ENCODE measurements at places on chromosomes 12 and 14. TPM values are rescaled to one million over a fixed set of nuclear protein-coding genes. Genes with fewer than 3 reads are reported as not detected.
A peak's percentile ranks its signal among the peaks of the same experiment; 100 is the strongest.

Gene A2ML1
- total RNA-seq, result not detected

Gene MYH6
- 0.08 TPM for total RNA-seq

DNA sequence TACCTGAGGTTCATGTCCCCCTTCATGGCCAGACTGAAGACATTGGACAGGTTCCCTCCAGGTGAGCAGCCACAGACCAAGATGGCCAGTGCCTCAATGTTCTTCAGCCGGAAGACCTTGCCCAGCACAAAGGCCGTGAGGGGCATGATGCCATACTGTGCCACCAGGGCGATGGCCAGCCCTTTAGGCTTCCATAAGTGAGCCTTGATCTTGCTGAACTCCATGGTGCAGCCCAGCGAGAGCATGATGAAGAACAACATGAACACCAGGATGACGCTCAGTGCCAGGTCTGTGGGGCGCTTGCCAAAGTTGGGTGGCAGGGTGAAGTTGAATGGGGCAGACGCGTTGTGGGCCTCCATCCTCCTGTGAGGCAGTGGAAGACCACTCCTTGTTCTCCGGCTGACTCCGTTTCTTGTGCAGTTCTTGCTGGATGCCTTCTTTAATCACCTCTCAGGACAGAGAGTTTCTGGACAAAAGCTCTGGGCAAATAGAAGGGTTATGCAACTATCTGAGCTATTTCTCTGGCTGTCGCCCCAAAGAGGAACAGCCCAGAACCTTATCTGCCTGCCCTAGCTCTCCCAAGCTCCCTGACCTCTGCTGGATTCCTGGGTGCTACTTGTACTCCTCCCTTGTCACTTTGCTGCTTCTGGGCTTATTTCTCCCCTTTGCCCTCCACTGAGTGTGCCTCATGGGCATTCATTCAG, at the start of gene SLC10A1:
Gene SLC10A1 (minus strand): TSS at position 445 of the 704 bp plus-strand sequence. CDS start 86 bp downstream, at position 359.
- DNase-seq, result no peak

DNA sequence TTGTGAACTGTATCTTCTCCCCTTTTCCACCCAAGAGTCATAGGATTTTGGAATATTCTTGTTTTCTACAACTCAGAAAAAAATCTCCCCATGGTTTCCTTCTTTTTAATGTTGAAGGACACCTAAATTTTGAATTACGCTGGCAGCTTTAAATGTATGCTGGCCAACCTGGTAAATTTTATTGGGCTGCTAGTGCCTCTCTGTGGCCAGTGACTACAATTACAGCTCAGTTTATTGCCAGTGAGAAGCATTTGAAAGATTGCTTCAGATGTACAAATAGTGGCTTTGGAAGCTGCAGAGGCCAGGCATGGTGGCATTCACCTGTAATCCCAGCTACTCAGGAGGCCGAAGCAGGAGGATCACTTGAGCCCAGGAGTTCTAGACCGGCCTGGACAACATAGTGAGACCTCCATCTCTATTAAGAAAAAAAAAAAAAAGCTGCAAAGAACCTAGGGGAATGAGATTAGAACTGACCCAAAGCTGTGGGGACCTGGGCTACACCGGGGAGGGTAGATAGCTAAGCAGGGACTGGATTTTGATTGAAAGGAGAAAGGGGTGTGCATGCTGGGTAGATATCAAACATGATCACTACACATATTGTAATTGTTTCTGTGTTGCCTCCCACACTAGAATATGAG, 7.6 kb upstream of the RAB21 start:
- peak; percentile 57 for DNase-seq

Gene RERG
- total RNA-seq, result 0.17 TPM

Gene DEPDC4
- 1.4 TPM for total RNA-seq

DNA sequence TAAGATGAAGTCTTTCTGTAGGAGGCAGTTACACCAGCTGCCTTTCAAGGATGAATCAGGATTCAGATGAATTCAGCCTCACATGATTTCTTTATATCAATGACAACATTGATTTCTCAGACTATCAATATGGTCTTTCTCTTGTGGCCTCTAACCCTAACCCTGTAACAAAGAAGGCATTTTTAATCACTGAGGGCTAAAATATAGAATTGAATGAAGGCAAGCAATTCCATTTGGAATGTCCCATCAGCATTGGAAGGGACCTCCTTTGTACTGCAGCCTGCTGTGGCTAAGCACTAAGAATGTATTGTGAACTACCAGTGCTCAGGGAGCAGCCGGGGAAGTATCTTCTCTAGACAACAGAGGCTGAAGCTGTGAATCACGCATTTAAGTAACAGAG, 90.6 kb upstream of the FRMD6 start:
- no peak for DNase-seq

GRCh38 chr14:73809391-73809790, 42.2 kb upstream of the PTGR2 start:
- no peak for DNase-seq

GRCh38 chr12:110203546-110203945, 77.5 kb upstream of the ATP2A2 start:
- no peak for DNase-seq

DNA sequence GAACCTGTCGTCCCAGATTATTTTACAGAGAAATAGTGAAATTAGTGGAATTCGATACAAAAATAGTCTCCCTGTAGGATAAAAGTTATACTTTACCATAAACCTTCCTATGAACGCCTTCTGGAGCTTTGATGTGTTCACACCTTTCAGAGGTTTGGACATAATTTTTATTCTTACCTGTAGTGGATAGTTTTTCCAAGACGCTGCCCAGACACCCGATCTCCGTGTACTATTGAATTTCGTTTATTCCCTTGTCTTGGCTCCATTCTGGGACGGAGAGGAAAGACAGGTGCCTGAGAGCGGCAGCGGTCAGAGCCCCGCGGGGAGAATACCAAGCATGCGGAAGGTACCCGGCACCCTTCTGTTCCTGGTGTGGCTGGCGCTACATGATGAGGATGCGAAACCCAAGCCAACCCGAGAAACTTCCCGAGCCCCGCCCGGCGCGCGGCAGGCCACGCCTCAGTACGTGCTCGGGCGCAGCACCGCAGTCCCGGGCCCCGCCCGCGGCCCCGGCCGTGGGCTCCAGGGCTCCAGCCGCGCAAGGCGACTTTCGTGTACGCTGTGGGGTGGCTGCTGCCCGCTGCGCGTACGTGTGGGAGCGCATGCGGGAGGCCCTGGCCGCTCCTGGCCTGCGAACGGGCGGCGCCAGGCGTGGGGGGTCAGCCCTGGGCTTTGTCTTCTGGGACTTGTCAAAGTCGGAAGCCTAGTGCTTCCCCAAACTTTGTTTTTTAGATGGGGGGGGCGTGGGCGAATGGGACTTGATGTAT, 11.3 kb upstream of the SNAPC1 start:
- DNase-seq, result peak; percentile 87

GRCh38 chr12:188910-189621, 24.9 kb downstream of the SLC6A12 start:
- DNase-seq, result peak; percentile 39

DNA sequence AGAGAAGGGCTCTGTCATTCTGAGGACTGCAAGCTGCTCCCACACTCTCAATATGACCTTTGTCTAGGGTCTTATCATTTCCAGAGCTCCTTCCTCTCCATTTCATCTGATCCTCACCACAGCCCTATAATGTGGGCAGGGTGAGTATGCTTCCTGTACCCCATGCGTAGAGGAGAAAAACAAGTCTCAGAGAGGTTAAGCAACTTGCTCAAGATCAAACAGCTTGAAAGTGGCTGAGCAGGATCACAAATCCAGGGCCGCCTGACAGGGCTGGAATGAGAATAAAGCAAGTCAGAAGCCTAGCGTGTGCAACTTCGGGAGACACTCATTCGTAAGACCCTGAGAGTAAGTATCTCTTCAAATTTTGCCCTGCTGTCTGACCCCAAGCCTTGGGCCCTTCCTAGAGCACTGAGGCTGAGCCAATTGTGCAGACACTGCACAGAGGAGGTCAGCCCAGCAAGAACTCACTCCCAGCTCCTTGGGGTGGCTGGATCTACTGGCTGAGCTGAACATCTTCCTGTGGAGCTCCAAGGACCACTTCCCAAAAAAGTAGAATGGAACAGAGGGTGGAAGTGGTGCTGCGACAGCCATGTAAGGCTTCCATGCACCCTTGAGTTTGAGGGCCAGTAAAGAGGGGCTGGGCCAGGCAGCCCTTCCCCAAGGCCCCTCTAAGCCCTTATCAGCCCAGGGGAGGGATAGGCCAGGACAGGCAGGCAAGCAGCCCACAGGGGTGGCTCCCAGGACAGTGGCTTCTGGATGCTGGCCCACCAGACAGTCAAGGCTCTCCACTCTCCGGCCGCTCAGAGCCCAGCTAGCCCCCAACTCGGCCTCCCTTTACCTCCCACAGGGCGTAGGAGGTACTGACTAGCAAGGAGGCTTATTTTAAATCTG, 10.5 kb downstream of the ZFP36L1 start:
- peak; percentile 87 for DNase-seq

DNA sequence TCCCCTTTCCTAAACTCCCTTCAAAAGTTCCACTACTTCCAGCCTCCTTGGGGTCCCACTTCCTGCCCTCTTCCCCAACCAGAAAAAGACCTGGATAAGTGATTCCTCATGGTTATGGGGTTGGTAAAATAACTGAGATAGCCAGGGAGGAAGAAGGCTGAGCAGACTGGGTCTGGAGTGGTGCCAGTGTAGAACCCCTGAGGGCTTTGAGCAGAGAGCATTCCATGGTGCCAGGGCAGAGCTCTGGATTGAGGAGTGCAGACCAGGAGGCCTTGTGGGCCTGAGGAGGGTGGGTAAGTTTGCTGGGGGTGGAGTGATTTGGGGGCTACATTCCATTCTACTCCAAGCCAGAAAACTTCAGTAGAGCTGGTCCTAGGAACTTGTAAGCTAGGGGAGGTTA, 9.5 kb upstream of the CISTR start:
- DNase-seq, result no peak

Gene PWP1
- total RNA-seq, result 42.5 TPM

Gene ENDOU
- not detected for total RNA-seq

DNA sequence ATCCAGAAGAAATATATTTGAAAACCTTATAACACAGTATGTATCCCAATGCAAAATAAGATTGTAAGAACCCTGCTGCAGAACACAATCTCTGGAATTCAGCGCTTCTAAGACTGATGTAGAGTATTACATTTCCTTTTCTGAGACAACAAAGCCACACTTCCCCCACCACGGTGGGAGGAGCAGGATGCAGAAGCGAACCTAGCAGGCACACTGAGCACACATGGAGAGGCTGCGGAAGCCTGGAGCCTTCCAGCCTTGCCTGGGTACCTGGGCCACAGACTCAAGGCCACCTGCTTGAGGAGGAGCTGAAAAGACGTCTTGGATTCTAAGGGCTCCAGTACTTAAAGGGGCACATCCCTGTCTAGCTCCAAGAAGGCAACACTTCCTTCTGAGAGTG, 46.4 kb downstream of the TCHP start:
- DNase-seq, result no peak

DNA sequence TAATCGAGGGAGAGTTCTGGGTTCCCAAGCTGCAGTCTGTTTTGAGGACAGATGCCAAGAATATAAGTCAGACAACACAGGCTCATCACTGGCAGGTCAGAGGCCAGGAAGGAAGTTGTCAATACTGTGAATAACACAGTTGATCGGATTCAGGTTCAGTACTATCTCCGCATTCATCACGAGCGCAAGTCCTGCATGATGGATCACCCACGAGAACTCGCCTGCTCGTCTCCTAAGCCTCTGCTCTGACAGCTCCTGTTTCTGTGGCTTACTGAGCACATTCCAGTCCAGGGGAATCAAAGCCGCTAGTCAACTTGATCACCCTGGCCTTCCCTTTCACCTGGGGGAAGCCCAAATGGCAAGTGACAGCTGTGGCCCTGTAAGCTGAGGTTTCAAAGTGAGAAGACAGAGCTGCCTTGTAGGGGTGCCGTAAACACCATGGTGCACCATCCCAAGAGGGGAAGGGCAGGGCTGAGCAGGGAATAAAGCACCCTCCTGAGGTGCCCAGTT, 60.1 kb upstream of the DICER1 start:
- no peak for DNase-seq

GRCh38 chr12:124571556-124571955, 4.1 kb upstream of the NCOR2 start:
- no peak for DNase-seq

GRCh38 chr12:44206045-44206444, 370.2 kb downstream of the TMEM117 start:
- no peak for DNase-seq

Gene GSG1
- total RNA-seq, result not detected

DNA sequence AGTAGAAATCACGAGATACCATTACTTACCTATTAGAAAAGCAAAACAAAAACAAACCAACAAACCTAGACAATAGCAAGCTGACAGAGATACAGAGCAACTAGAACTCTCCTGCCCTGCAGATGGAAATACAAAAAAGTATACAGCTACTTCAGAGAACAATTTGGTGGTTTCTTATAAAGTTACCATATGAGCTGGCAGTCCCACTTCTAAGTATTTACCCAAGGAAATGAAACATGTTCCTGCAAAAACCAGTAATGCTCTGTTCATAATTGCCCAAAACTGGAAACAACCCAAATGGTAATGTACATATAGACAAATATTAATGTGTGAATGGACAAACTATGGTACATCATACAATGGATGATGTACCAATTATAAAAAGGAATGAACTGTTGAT, 31.7 kb downstream of the FUT8 start:
- DNase-seq, result no peak

Gene SLCO1C1
- total RNA-seq, result not detected

- peak; percentile 84 for DNase-seq
Measured at GRCh38 chr12:100199347-100200149, 1.1 kb upstream of the ACTR6 start.

Measured in activated CD4-positive, alpha-beta T cell treated with anti-CD3 and anti-CD28 coated beads, Interleukin-2, amount 10 ng/mL, durations not matched to agents 7 days and 5 days (primary cell).